ENCODE measurements at places on chromosomes 1 and 21. TPM values are rescaled to one million over a fixed set of nuclear protein-coding genes. Genes with fewer than 3 reads are reported as not detected.

DNA sequence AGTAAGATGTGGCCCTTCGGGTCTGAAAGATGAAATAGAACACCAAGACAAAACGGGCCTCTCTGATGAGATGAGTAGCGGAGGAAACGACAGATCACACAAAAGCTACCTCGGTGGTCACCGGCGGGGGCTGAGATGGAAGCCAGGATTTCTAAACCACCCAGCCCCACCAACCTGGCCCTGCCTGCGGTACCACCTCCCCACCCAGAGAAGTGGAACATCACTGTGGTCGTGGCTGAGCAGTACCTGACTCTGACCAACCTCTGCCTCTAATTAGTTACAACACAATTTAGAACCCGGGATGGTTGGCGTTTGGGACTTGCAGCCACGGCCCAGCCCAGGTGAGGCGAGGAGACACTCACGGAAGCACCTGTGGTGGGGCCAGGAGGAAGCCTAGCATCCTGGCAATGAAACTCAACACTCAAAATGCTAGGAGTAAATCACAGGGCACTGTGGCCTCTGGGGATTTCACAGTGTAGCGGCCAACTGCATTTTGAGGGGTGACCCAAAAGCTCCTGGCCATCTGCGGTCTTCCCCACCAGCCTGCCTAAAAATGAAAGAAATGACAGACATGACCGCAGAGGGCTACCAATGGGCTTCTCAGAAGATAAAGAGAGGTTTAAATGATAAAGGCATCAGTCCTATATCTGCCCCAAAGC is 73.4 kb downstream of the ITPKB start:
- DNase-seq: no peak

- DNase-seq: no peak
Observed at GRCh38 chr21:28485301-28486022, 507.2 kb downstream of the LTN1 start.

GRCh38 chr21:35924714-35925301 is 135.5 kb downstream of the SETD4 start:
- no peak for DNase-seq

DNA sequence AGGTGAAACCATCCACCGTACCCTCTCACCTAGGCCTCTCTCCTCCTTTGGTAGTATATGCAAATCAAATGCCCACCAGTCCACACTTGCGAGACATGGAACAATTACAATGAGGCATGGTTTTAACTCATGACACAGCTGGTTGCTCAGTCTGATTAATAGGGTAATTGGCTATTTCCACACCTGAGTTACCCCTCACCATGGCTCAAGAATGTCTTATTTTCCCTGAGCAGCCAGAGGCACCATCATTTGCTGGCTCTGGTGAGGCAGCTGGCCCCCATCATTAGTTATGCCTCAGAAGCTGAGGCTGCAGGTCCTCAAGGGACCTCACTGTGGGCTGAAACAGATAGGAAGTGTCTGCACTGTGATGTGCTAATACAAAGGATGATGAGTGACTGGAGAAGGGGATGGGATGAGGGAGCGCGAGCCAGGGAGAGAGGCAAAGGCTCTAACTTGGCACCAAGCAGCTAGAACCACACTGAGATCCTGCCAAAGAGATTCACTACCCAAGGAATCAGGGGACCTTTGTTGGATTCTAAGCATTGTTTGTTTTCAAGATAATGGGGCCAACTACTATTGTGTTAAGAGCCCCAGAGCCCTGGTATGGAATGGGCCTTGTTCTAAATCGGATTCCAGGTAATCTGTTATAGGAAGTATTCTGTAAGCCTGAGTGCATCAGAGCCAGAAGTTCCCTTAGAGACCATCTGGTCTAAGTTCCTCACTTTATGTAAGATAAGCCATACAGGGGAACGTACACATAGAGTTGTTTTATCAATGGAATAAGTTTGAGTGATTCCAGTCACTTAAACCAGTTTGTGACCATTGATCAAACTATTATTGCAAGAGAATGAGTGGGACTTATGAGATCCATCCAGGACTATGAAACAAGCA is 80.0 kb upstream of the CNTN2 start:
- DNase-seq: no peak

SERPINC1 gene
- not detected for total RNA-seq

DNA sequence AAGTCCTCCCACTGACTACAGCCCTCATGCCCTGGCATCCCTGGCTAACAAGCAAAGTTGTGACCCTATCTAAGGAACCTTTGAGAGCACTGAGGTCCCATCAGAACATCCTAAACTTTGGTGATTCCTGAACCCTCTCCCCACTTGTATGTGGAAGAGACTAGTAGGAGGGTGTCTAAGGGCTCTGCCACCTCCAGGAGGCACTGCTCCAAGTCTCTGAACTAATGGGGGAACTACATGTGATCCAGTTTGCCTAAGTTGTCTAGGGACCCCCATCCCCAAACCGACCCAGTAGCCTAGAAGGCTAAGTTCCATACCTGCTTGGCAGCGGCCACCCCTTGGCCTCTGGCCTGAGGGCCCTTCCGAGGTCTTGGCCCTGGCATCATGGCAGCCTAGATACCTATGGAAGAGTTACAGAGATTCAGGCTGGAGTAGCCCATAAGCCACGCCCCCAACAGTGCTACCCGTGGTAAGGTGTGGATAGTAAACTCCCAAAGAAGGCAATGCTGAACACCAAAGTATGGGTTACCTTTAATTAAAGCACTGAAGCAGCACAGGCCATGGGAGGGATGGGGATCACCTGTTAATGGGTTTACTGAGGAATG is 1.7 kb downstream of the CC2D1B start:
- no peak for DNase-seq

DNA sequence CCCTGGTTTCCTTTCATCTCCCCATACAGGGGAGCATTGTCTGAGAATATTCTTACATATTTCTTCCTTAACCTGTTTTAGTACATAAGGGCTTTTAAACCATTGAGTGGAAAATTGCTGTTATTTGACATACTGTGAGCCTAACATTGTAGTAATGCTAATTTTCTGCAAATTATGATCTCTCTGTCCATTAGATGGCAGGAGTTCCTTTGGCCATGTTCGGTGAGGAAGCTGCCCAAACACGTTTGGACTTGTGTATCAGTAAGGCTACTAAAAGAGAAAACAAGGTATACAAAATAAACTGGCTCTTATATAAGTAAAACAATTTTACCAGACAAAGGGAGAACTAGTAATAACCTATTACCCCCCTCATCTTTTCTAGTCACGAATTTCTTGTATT is 29.2 kb downstream of the CDC7 start:
- no peak for DNase-seq

GRCh38 chr1:186093437-186093836 is 281.6 kb downstream of the TPR start:
- no peak for DNase-seq

KMO gene
- 3.2 TPM for total RNA-seq

DNA sequence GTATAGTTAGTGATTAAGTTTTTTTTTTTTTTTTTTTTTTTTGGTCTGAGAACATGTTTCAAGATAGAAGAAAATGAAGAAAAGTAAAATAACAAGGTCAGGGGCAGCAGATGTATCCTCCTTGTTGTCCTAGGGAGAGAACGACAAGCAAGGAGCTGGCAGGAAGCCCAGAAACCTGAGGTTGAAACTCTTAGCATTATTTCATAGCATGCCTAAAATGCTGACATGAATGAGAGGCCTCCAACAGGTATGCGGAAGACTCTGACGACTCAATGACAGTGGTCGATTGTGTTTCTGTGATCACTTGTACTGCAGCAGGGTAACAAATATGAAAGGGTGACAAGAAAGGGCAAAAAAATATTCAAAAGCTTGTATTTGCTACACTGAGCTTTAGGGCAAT is 415.9 kb downstream of the PLA2G4A start:
- DNase-seq: no peak

Data from mesenteric fat pad (tissue), 1 donor.